ENCODE measurements at places on chromosomes 11 and 22.

GRCh38 chr11:111352935-111353710 lies 26.0 kb downstream of the POU2AF1 start:
- no peak for DNase-seq

GRCh38 chr11:60498399-60498798 lies 5.8 kb downstream of the MS4A12 start:
- DNase-seq = no peak

- no peak for DNase-seq
Observed at GRCh38 chr11:45659031-45659817, 6.2 kb downstream of the CHST1 start.

DNA sequence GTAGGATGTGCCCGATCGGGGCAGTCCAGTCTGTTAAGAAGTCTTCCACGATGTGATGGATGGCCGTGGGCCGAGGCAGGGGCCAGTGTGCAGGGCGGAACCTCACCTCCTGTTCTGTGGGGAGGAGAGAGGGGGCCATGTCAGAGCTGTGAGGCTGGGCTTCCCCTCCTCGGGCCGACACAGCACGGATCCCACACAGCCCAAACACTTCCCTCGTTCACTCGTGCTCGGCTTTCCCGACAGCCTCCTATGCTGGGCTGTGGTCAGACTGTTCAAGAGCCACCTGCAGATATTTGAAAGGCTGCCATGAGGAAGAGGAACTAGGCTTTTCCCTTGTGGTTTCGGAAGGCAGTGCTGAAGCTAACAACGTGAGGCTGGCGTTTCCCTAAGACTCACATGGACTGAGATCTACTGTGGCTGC lies 12.3 kb upstream of the TXN2 start:
- DNase-seq = no peak

DNA sequence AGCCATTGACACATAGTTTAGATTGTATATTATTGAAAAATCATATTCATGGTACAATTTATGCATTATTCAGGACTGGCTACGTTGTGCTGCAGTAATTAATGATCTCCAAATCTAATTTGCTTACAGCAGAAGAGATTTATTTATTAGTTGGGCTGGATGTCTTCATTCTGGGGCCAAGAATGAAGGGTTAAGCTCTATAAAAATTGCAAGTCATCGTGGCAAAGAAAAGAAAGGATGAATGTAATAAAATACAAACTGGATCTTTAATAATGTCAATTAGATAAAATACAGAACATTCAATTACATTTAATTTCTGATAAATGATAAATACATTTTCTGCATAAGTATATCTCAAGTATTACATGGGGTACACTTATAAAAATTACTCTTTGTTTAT lies 151.8 kb upstream of the ANO5 start:
- DNase-seq = no peak

- no peak for DNase-seq
Observed at GRCh38 chr11:76327202-76327601, 53.7 kb downstream of the THAP12 start.

GRCh38 chr11:66247801-66248200 lies 20.6 kb upstream of the RAB1B start:
- DNase-seq = no peak

GRCh38 chr11:10087186-10087922 lies 206.7 kb downstream of the SBF2 start:
- no peak for DNase-seq

DNA sequence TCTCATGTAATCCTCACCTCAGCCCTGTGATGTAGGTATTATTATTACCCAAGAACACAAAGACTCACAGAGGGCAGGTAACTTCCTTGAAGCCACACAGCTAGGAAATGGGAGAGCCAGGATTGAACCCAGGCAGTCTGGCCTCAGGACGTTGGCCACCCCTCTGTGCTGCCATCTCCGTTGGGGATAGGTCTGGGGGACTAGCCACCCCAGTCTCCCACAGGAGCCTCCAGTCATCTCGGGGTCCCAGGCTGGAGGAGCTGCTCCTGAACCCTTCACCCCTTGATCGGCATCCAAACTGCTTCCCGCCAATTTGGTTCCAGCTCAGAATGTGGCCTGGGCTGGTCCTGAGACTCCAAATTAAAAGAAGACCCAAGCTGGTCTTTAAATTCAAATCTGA lies 10.4 kb upstream of the TCF20 start:
- no peak for DNase-seq

- DNase-seq = no peak
Observed at GRCh38 chr22:20956258-20957101, 10.6 kb upstream of the AIFM3 start.

DNA sequence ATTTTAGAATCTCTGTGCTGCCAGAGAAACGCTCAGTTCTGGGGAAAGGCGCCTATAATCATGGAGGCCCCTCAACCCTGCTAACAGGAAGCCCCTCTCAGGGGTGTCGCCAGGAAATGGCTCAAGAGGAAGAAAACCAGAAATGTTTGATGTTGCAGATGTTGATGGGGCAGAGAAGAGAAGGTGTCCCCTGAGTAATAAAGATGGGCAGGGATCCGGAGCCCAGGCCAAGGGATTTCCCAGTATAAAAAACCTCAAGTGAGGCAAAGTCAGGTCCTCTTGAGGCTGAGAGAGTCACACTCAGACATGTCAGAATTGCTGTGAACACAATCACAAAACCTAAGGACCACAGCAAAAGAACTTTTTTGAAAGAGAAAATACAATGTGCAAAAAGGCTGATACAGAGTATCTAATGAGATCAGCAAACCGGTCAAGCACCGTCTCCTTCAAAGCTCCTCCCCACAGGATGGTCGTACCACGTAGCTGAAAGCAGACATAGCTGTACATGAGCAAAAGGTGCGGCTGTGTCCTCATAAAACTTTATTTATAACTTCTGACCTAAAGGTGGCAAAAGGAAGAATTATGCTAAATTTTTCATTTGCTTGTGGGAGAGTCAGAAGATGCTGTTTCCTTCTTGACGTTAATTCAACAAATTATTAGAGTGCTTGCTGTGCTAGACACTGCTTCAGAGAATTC lies 12.2 kb downstream of the MOV10L1 start:
- no peak for DNase-seq

DNA sequence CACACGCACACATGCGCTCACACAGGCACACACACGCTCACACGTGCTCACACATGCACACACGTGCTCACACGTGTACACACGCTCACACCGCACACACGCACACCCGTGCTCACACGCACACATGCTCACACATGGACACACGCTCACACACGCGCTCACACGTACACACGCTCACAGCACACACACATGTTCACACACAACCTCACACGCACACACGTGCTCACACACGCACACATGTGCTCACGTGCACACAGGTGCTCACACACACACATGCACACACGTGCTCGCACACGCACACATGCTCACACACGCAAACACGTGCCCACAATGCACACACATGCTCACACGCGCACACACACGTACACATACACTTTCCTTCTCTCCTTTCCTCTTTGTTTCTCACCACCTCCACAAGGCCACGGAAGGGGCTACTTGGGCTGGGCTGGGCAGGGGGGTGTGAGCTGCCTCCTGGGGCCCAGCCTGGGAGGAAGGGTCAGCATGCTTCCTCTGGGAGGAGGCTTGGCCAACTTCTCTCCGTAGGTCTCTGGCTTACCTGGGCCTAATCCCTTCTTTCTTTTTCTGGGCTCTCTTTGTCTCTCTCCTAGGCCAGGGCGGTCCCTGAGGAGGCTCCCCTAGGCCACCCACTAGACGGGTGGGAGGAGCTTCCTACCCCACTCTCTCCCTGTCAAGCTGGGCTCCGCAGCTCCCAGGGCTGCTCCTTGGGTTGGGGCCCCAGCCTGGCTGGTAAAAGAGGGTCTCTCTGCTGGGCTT lies 34.5 kb upstream of the PARVG start:
- DNase-seq = no peak

DNA sequence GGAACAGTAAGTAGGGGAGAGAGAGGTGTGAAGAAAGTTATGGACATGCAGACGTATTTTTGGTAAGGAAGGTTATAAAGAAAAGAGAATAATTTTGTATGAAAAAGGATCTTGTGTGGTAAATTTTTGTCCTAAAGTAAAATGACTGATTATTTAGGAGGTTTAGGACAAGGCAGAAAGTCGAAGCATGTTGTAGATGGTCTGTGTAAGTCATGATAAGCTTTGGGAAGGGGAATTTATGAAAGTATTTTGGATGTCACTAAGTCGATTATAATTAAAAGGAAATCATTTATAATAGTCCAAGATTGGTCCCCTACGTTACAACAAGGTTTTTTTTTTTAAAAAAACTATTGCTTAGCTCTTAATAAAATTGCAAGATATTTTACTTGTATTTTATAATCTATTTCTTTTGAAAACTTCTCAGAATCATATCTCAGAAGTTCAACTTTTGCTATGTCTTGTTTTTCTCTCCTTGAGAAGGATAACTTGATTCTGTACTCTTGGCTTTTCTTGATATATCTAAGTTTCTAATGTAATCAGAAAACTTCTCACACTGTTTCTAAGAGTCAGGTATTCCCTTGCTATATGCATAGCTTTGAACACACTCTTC lies 10.9 kb upstream of the CABP2 start:
- no peak for DNase-seq

- no peak for DNase-seq
Observed at GRCh38 chr11:129698212-129698611, 117.4 kb upstream of the TMEM45B start.

GRCh38 chr11:64553554-64554201 lies 37.3 kb upstream of the SLC22A12 start:
- no peak for DNase-seq

DNA sequence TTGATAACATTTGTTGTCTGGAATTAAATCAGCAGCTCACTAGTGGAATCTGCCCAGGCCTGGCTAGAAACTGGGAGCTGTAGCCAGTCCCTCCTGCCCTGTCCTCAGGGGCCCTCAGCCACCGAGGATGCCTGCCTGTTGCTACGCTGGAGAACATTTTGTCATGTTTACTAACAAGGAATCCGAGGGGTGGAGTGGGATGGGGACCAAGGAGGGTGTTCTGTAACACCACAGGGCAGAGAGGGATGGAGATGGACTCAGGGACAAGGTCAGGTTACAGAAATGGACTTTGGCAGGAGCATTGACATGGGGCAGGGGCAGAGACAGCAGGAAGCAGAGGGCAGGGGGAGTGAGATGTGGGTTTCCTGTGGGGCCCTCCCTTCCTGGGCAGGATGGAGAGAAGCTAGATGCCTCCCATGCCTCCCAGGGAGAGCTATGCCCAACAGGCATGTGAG lies 45.8 kb upstream of the AMPD3 start:
- DNase-seq = no peak

- DNase-seq = peak; percentile 11
Observed at GRCh38 chr22:25362215-25362882, 142.9 kb downstream of the CRYBB2 start.

DNA sequence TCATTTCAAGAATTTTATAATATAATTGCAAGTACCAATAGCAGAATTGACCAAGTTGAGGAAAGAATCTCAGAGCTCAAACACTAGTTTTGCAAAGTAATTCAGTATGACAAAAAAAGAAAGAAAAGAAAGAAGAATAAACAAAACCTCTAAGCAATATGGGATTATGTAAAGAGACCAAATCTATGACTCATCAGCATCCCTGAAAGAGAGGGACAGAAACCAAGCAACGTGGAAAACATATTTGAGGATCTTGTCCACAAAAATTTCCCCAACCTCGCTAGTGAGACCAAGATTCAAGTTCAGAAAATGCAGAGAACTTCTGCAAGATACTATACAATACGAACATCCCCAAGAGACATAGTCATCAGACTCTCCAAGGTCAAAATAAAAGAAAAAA lies 203.7 kb upstream of the DDI1 start:
- DNase-seq = no peak

DNA sequence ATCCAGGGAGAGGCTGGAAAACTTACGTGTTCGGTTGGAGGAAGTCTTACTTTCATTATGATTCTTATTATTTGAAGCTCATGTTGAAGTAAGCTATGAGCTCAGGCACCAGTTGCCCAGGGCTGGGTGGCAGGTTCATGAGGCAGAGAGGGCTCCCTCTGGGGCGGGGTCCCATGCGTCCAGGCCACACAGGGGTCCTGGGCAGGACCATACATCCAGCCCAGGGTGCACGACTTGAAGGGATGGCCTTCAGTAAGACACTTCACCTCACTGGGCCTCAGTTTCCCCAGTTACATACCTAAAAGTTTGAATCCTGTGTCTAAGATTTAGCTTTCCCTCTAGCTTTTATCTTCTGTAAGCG lies 107.3 kb upstream of the B3GAT1 start:
- no peak for DNase-seq

GRCh38 chr11:91984033-91984584 lies 240.5 kb upstream of the FAT3 start:
- DNase-seq = no peak

- no peak for DNase-seq
Observed at GRCh38 chr11:30342736-30343166, 19.8 kb downstream of the ARL14EP start.

- no peak for DNase-seq
Observed at GRCh38 chr11:57054817-57055216, 66.1 kb downstream of the OR5AK2 start.

DNA sequence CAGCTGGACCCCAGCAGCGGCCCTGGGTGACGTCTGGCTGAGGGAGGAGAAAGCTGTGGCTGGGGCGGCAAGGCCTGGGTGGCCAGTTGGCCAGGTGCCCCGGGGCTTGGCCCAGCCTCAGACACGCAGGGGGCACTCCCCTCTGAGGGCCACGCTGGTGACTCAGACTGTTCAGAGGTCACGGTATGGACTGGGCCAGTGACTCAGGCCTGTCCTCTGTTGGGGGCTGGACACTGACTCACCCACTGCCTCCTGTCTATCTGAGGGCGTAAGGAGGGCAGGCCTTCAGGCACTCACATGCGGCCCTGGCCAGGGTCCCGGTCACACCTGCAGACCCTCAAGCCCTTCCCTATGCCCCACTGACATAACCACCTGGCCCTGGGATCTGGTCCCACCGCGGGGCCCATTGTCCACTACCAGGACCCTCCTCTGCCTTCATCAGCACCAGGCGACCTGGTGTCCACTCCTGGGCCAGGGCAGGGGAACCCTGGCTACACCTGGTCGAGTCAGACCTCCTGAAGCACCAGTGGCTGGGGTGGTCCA lies 3.7 kb upstream of the MUC5AC start:
- DNase-seq = no peak

GRCh38 chr11:8910649-8911026 lies 351 bp upstream of the AKIP1 start:
- no peak for DNase-seq

DNA sequence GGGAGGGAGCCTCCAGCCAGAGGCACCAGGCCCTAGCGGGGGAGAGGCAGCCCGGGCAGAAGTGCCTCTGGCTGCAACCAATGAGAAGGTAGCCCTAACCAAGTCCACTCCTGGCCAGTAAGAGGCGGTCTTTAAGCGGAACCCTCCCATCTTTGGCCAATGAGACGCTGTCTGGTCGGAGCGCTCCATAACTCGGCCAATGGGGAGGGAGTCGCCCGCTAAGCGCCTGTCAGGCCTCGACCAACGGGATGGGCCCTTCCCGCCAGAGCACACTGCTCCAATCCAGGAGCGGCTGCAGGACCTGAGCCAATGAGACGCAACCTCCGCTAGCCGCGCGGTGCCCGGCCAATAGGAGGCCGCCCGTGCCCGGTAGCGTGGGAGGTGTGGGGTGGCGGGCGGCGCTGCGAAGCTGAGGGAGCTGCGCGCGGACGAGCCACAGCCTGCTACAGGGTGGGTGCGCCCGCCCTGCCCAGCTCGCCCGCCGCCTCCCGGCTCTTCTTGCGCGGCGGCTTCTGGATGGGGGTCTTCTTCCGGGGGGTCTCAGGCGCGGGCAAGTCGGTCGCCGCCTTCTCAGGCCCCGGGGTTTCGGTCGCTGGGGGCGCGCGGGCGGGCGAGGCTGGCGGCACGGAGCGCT lies 12.6 kb downstream of the SCARF2 start:
- DNase-seq = no peak

GRCh38 chr22:32005453-32005852 lies 37.6 kb upstream of the SLC5A1 start:
- DNase-seq = no peak

GRCh38 chr11:101127197-101127698 lies 2.4 kb downstream of the PGR start:
- DNase-seq = no peak

Measured in COR-L47 (cell line).